ENCODE measurements at places on chromosomes 1 and 21.

DNA sequence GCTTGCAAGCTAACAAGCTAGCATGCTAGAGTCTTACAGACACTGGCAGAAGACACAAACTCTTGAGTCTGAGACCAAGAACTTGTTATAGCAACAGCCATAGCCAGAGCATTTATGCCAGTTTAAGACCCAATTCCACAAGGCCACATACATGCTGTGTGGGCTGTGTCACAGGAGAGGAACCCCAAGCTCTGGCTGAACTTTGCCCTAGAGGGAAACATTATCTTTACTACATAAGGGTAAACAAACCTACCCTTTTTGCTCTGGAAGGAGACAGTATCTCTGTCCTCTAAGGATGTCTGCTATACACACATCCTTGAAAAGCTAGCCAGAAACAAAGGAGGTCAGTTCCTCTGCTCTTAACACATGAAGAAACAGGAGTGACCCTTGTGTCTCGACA is 70.3 kb downstream of the HSF2BP start:
- DNase-seq, result peak; percentile 44

DNA sequence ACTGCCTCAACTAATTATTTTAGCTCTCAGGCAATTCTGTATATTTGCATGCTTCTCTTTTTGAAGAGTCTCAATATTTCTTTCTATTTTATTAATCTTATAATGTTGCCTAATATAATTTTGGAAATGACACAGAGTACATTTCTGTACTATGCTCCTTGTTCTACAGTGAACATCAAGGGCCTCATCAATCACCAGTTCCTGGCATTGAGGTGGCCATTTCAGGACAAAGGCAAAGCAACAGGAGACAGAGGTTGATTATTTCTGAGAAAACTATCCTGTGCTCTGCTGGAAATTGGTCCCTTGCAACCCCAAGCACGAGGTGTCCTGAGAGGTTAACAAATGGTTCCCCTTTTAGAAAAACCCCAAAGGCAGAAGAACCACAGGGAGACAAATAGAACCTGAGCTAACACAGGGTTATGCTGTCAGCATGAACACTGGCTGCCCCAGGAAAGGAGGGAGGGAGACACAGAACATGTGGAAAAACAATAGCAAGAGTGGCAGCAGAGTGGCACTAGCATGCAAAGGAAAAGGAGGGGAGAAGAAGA is 63.9 kb upstream of the VAV3 start:
- no peak for DNase-seq

GRCh38 chr1:54874079-54874830 is 12.7 kb downstream of the DHCR24 start:
- no peak for DNase-seq

- DNase-seq, result peak; percentile 64
These were observed 10.4 kb downstream of the C1orf226 start for GRCh38 chr1:162391790-162392563.

DNA sequence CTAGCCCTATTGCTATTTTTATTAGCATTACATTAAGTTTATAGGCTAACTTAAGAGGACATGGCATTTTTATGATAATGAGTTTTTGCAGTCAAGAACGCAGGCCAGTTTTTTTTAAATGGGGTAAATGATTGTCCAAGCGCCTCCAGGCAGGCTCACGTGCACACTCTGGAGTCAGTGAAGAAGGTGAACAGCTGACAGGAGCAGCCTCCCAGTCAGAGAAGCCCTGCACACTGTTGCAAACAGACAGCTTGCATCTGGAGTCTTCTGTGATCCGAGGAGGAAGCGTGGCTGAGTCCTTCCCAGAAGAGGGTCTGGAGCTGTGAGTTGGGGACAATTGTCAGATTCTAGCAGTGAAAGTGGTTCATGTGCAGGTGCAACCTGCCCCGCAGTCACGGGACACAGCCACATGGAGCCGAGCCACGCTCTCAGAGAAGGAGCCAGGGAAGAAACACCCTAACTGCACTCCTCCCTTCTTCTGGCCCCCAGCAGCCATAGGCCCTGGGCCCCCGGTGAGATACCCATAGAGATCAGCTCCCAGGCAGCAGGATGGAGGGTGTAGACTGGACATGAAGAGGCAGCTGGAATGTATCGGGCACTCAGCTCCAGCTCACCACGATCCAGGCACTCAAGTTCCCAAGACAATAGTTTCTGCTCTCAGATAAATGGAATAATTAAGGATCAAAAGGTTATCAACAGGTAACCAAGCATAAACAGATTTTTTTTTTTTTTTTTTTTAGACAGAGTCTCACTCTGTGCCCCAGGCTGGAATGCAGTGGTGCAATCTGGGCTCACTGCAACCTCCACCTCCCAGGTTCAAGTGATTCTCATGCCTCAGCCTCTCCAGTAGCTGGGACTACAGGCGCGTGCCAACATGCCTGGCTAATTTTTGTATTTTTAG is 26.4 kb downstream of the CAPN2 start:
- peak; percentile 64 for DNase-seq

DNA sequence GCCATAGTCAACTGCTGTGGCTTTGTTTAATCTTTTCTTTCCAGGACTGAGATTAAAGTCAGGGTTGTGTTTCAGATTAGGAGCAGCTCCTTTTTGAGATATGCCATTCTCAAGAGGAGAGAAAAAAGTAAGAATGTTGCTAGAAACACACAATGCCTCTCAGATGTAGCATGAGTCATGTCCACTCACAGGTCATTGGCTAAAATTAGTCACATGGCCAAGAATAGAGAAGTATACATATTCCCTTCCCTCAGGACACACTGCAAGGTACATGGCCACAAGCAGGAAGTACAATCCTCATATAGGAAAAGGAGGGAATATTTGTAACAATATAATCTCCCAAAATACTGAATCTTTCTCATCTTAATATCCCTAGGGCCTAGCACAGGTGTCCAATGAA is 141.9 kb upstream of the PTBP2 start:
- no peak for DNase-seq

DNA sequence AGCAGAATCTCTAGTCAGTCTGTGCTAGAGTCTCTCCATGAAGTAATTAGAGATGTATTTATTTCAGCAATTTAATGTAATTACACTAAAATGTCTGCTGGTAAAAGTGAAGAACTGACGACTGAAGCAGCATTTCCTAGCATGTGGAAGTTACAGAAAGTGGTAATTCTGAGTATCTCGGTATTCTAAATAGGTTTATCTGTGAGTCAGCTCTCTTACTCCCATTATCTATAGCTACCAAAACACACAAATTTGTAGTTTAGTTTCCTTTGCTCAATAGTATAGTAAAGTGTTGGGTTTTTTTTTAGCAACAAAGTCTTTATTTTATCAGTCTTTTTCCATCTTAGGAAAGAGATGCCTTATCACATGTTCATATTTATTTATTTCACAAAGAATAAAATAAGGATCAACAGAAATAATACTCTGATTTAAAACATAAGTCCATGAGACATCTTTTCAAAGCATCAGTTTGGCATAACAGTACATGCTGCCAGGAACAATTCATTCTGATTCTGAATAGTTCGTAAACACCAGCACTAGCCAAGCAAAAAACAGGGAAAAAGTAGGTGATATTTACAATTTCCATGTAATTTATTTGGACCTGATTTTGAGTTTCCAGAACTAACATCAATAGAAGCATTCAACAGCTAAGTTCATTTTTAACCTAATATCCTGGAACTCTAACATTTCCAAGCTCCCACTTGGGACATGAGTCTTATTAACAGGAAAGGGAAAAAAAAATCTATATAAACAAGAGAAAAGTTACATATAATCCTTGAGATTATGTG is 76.3 kb downstream of the KCNT2 start:
- DNase-seq, result no peak

DNA sequence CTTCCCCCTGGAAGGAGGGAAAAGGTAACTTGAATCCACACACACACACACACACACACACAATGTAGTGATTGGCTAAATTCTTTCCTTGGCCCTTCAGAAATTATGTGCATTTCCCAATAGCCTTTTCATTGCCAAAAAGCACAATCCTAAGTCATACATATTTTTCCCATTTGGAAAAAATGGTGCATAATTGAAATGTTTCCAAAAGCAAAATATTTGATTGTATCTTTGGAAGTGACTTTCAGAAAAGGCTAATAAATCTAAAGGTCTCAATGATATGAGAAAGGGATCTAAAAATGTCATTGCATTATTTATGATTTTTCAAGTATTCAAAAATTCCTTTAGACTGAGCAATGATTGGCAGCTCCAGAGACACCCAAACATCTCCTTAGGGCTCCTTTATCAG is 43.5 kb upstream of the NEK7 start:
- DNase-seq, result peak; percentile 54

- no peak for DNase-seq
These were observed 54.9 kb downstream of the OLIG1 start for GRCh38 chr21:33124889-33125288.

DNA sequence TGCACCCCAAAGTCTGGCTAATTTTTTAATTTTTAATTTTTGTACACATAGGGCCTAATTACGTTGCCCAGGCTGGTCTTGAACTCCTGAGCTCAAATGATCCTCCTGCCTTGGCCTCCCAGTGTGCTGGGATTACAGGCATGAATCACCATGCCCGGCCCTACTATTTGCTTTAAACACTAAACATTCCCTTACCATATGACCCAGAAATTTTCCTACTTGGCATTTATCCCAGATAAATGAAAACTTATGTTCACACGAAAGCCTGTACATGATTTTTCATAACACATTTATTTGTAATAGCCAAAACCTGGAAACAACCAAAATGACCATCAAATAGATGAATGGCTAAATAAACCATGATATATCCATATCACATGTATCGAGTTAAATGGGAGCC is 35.8 kb downstream of the NDUFS5 start:
- DNase-seq, result peak; percentile 33

GRCh38 chr1:92843429-92844352 is 11.9 kb downstream of the RPL5 start:
- DNase-seq, result no peak
